ENCODE measurements at places on chromosomes 2 and 18.
A peak's percentile ranks its signal among the peaks of the same experiment; 100 is the strongest.

GRCh38 chr2:173963323-173963816 is 1.8 kb downstream of the SP3 start:
- DNase-seq, result no peak

DNA sequence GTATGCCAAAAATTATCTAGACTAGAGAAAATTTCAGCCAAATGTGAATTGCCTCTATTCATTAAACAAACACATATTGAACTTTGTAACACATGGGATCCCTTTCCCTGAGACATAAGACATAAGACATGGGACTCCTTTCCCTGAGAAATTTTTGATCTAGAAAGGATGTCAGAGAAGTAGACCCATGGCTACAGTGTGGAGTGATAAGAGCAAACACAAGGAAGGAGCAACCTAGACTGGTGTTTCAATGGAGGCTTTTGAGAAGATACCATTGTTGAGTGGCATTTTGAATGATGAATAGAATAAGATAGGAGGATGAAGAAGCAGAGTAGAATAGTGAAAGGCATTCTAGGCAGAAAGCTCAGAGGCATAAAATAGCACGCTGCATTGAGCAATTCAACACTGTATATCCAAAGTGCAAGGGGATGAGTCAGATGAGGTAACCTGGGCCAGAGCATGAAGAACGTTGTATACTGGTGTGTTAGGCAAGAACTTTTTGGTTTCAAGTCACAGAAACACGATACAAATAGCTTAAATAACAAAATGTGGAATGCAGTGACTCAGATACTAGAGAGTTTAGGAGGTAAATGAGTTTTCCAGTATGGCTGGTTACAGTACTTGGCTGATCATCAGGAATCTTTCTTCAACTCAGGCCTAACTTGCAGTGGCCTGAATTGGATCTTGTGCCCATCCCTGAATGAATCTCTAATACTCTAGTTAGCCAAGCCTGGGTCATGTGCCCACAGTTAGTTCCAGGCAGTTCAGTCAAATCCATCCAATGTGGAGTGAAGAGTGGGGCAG is 129.8 kb upstream of the TANK start:
- DNase-seq, result no peak

- DNase-seq, result no peak
These were observed 1235.4 kb downstream of the LRP1B start for GRCh38 chr2:140895378-140895777.

- no peak for DNase-seq
These were observed 172.5 kb upstream of the RAB6C start for GRCh38 chr2:129806990-129807389.

DNA sequence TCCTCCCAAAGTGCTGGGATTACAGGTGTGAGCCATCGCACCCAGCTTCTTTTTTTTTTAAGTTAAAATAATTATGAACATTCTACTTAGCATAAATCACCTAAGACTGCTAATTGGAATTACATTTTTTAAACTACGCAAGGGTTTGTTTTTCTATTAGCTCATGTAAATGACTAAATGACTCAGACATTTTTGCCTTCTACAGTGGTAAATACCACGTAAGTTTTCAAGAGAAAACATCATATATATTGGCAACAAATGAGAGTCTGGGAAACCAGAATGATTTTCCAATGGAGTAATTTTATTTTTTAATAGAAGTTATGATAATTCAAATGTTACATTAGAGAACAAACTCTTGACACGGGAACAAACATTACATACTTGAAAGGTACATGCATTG is 259.0 kb downstream of the ZNF385B start:
- DNase-seq, result no peak

- no peak for DNase-seq
These were observed 22.8 kb downstream of the ANO7 start for GRCh38 chr2:241211276-241211675.

- DNase-seq, result no peak
These were observed 12.7 kb upstream of the MAPRE2 start for GRCh38 chr18:35028536-35028935.

DNA sequence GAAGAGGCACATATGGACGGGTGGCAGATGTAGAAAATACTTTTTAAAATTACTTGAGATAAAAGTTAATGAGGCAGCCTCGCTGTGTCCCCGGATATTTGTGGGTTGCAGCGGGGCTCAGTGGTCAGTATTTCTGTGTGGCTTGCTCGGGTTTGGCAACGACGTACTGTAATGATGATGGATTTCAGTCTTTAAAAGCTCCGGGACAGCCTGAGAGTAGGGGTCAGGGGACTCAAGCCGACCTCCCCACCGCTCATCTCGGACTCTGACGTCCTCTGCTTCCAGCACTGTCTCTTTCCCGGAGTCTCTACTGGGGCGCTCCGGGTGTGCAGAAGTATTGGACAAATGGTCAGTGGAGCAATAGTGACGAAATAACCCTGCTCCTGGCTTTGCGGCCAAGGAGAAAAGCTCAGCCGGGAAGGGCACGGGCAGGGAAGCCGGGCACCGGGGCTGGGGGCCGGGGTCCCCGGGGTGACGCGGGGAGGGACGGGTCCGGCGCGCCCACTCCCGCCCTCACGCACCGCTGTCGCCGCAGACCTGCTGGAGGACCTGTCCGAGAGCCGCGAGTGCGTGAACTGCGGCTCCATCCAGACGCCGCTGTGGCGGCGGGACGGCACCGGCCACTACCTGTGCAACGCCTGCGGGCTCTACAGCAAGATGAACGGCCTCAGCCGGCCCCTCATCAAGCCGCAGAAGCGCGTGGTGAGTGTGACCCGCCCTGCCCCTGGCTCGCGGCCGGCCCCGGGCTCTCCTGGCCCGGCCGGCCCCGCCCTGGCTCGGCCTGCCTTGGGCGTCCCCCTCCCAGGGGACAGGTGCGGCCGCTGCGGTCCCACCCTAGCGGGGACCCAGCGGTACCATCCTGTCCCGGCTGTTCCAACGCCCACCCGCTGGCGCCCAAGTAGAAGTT is 7.3 kb downstream of the GATA6 start:
- no peak for DNase-seq

GRCh38 chr18:6255116-6255705 is 159.5 kb downstream of the L3MBTL4 start:
- no peak for DNase-seq

DNA sequence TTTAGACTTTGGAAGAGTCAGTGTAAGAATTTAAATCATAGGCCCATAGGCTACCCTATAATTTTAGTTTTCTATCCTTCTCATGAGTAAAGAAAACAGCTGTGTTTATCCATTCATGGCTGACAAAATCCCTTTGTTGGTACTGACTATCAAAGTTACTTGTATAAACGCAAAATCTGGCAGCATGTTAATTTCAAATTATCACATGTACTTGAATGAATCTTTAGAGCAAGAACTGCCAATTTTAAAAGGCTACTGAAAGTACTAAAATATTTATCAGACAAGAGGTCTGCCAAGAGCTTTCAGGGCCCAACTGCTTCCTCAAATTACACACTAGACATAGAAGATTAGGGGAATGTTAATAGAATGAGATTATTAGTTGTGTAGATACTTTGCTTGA is 66.6 kb downstream of the MYL12B start:
- DNase-seq, result no peak

- no peak for DNase-seq
These were observed 144.2 kb downstream of the WDR7 start for GRCh38 chr18:56795381-56795780.

- DNase-seq, result no peak
These were observed 206.6 kb upstream of the RBMS1 start for GRCh38 chr2:160700021-160700814.

DNA sequence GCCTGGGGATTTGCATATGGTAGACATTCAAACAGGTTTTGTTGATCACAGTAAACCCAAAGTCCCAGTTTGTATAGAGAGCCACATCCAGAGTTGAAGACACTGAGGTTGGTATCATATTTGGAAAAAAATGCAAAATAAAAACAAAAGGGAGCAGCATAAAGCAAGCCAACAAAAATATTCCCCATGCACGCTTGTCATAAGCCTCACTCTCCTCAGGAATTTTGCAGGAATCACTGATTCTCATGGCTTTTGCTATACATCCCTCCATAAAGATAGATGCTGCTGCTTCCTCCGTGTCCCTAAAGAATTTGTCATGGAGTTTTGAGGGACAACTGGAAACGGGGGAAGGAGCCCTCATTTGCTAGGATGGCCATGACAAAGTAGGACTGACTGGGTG is 108.8 kb upstream of the TCF4 start:
- no peak for DNase-seq

- DNase-seq, result no peak
These were observed 59.0 kb upstream of the UPP2 start for GRCh38 chr2:158042666-158043065.

DNA sequence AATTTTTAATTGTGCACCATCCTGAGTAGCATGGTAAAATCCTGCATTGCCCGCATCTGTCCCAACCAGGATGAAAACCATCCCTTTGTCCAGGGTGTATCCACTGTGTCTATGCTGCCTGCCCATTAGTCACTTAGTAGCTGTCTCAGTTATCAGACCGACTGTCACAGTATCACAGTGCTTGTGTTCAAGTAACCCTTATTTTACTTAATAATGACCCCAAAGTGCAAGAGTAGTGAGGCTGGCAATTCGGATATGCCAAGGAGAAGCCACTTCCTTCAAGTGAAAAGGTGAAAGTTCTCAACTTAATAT is 8.8 kb downstream of the ITSN2 start:
- no peak for DNase-seq

GRCh38 chr2:2107141-2107540 is 223.9 kb downstream of the MYT1L start:
- no peak for DNase-seq

- DNase-seq, result no peak
These were observed 37.7 kb downstream of the ID2 start for GRCh38 chr2:8719528-8719927.

- no peak for DNase-seq
These were observed 83.1 kb downstream of the CDC42EP3 start for GRCh38 chr2:37588316-37588777.

DNA sequence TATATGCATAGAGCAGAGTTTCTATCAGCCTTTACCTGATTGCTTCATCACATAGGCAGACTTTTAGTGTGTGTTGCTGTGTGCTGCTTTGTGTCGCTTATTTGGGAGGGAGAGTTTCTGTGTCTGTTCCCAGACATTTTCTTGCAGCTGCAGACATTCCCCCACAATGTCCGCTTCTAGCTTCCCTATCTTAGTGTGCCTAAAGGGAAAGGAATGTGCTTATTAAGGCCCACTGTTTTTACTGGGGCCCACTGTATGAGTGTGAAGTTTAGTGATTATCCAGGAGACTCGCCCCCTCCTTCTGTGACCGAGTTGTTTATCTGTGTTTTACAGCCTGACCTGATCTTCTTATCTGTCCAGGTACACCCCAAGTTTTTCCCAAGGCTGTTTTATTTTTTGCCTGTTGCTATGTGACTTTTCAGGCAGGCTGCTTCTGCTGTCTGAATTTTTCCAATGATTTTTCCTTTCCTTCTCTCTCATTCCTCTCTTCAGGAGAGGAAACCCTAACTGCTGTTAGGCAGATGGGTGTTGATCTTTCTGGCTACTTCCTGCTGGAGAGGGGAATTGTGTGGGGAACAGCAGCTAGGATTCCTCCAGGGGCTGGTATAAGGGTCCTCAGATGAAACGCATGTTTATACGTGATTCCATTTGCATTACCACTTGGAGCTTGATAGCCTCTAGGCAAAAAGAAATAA is 47.6 kb downstream of the STK17B start:
- no peak for DNase-seq

DNA sequence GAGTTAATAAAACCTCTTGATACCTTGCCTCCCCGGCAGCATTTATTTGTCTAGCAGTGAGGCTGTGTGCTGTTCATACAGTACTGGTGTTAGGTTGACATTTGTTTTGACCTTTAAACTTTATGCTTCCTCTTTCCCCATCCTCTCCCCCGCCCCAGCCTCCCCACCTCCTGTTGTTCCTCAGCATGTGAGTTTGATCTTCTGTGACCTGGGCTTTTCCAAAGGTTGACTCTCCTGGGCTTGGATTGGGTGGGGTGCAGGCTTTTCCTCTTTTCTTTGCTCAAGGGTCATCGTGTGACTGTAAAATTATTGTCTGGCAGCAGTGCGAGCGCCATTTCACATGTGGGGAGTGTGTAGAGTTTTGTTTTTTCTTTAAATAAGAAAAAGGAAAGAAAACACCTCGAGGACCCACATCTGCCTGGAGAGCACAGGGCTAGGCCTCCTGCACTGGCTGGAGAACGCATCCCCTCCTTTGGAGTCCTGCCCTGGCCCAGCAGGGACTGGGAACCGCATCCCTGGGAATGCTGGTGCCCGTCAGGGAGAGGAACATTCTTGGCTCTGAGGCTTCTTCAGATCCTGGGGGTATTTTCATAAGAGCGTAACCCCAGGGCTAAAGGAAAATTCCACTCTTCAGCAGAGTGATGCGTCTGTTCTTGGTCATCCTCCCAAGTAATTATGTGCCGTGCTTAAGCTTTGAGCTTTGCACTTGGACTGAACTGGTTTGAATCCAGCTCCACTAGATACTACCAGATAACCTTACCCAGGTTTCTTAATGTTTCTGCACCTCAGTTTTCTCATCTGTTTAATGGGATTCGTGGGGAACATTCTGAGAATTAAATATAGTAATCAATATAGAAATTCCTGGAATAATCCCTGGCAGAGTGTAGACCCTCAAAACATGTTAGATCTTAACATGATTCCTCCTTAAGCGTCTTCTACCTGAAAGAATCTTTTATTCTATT is 91.5 kb downstream of the SETBP1 start:
- peak; percentile 70 for DNase-seq

DNA sequence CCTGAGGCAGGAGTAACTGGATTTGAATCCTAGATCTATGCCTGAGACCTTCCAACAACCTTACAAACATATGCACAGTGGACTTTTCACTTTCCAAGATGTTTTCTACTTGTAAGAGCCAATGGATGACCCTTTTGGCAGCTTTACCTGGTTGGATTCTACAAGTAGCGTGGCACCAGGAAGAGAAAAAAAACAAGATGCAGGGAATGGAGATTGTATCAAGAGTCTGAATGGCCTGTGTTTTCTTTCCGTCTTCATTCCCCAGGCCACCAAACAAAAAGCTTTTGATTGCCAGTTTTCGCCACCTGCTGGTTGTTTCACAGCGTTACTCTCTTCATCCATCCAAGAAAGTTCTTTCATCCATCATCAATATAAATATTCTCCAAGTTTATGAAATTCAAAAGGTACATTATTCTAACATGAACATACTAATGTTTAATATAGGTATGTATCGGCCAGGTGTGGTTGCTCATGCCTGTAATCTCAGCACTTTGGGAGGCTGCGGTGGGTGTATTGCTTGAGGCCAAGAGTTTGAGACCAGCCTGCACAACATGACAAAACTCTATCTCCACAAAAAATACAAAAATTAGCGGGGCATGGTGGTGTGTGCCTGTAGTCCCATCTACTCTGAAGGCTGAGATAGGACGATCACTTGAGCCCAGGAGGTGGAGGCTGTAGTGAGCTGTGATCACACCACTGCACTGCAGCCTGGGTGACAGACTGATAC is 3.5 kb upstream of the BCL2 start:
- peak; percentile 79 for DNase-seq

GRCh38 chr2:119650206-119650605 is 28.8 kb upstream of the TMEM177 start:
- DNase-seq, result no peak

GRCh38 chr2:9291331-9291730 is 84.7 kb downstream of the ASAP2 start:
- DNase-seq, result no peak

- no peak for DNase-seq
These were observed 34.4 kb downstream of the PLEKHA3 start for GRCh38 chr2:178514664-178515063.

- DNase-seq, result peak; percentile 9
These were observed 172.3 kb downstream of the RTP5 start for GRCh38 chr2:242041816-242042215.

- DNase-seq, result no peak
These were observed 30.0 kb upstream of the SCRN3 start for GRCh38 chr2:174365571-174365970.

GRCh38 chr2:232405943-232406510 is 617 bp upstream of the ALPG start:
- DNase-seq, result no peak

Measured in sciatic nerve (tissue), 2 donors.